ENCODE measurements at places on chromosomes 7 and 10.
A peak's percentile ranks its signal among the peaks of the same experiment; 100 is the strongest.

GRCh38 chr10:71899665-71900412 is 48.8 kb upstream of the PSAP start:
- no peak overlapping the region for H3K27ac ChIP-seq
- no peak overlapping the region for H3K4me3 ChIP-seq
- no peaks in the 10 kb centered on the region for H3K4me1 ChIP-seq
- H3K27me3 ChIP-seq, result peaks cover 2% of the 10 kb centered on the region
- peaks cover 2% of the 10 kb centered on the region for H3K36me3 ChIP-seq

- peaks cover 2% of the 10 kb centered on the region for H3K4me1 ChIP-seq
- H3K4me3 ChIP-seq, result peak overlapping the region; percentile 76
- no peaks in the 10 kb centered on the region for H3K36me3 ChIP-seq
- DNase-seq, result peak; percentile 49
- no peak overlapping the region for H3K27ac ChIP-seq
Measured at GRCh38 chr10:117217196-117217761, 20.0 kb downstream of the KCNK18 start.

- H3K36me3 ChIP-seq, result peaks cover 37% of the 10 kb centered on the region
- H3K27me3 ChIP-seq, result no peaks in the 10 kb centered on the region
- H3K27ac ChIP-seq, result peak overlapping the region; percentile 69
- DNase-seq, result no peak
- peaks cover 44% of the 10 kb centered on the region for H3K4me1 ChIP-seq
Measured at GRCh38 chr10:61992059-61992460, 90.6 kb downstream of the ARID5B start.

DNA sequence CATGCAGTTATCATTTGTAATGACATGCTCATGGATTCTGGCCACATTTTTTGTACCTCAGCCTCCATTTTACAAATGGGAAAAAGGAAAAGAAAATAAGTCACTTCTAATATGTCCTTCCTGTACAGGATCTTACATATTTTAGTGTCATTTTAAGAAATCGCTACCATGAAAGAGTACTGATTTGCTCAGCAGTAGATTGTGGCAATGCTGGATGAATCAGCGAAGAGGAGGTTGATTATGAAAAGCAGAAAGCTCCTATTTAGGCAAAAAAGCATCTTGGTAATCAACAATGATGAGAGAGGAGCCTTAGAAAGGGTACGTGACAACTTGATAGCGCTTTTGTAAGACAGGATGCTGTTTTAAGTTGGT is 522.9 kb downstream of the PARD3 start:
- no peak overlapping the region for H3K27ac ChIP-seq
- H3K27me3 ChIP-seq, result peaks cover 2% of the 10 kb centered on the region
- no peak overlapping the region for H3K4me3 ChIP-seq
- no peaks in the 10 kb centered on the region for H3K4me1 ChIP-seq
- DNase-seq, result no peak
- H3K36me3 ChIP-seq, result no peaks in the 10 kb centered on the region

DNA sequence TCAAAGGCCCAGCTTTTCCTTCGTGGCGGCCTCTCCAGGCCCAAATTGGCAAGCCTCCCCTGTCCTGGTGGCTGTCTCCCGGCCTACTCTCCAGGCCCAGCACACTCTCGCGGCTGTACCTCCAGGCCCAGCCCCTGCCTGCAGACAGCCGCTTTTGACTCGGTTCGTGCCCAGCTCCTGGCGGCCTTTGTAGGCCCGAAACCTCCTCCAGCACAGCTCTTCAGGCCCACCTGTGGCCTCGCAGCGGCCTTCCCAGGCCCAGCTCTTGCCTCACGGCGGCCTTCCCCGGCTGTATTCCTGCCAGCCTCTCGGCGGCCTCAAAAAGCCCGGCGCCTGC is 18.2 kb upstream of the TMEM248 start:
- H3K36me3 ChIP-seq, result no peaks in the 10 kb centered on the region
- no peak overlapping the region for H3K27ac ChIP-seq
- H3K4me3 ChIP-seq, result no peak overlapping the region
- no peak for DNase-seq
- no peaks in the 10 kb centered on the region for H3K4me1 ChIP-seq
- no peaks in the 10 kb centered on the region for H3K27me3 ChIP-seq

GRCh38 chr10:112821663-112822062 is 128.4 kb upstream of the TCF7L2 start:
- H3K27ac ChIP-seq, result no peak overlapping the region
- H3K4me3 ChIP-seq, result no peak overlapping the region
- H3K4me1 ChIP-seq, result no peaks in the 10 kb centered on the region

DNA sequence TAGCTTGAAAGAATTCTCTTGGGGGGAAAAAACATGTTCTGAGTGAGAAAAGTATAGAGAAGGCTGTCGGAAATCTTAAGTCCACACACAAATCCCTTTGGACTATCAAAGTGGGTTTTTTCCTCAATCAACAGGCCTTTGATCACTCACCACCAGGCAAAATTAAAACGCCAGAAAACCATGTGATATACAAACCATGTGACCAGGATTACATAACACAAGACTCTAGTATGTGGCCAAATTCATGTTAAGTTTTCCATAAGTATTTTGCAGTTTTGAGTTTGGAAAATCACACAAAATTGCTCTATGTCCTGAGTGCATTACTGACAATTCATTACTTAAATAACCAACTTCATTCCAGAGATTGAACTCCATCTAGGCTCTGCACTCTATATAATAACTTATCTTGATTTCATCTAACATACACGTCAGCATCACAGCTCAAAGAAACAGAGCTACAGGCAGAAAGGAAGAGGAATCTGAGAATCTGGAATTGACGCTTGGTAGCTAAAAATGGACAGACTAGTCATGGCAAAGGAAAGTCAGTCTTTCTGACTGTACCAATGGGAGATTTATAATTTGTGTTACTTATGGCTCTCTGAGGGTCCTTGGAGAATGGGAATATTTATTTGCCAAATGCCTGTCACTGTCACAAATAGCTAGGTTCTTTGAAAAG is 383.5 kb downstream of the SFMBT2 start:
- H3K4me1 ChIP-seq, result peaks cover 18% of the 10 kb centered on the region
- no peak overlapping the region for H3K27ac ChIP-seq
- no peak overlapping the region for H3K4me3 ChIP-seq
- no peaks in the 10 kb centered on the region for H3K27me3 ChIP-seq
- peaks cover 7% of the 10 kb centered on the region for H3K36me3 ChIP-seq
- no peak for DNase-seq

DNA sequence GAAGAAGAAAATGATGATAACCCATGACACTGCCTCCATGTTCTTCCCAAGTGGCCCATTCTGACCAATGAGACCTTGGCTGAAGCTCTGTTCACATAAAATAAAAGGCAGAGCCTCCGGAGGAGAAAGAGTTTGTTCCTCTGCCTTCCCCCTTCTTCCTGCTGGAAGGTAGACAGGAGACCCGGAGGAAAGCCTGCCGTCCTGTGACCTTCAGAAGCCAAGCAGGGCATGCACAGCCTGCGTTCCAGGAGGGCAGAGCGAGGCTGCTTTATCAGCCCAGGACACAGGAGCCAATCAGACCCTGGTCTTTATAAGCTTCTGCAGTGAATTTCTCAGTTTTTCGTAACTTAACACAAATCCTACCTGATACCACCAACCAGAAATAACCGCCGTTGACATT is 8.6 kb upstream of the GRID1 start:
- peaks cover 28% of the 10 kb centered on the region for H3K27me3 ChIP-seq
- H3K36me3 ChIP-seq, result no peaks in the 10 kb centered on the region
- no peak overlapping the region for H3K4me3 ChIP-seq
- no peak for DNase-seq
- H3K4me1 ChIP-seq, result peaks cover 1% of the 10 kb centered on the region

DNA sequence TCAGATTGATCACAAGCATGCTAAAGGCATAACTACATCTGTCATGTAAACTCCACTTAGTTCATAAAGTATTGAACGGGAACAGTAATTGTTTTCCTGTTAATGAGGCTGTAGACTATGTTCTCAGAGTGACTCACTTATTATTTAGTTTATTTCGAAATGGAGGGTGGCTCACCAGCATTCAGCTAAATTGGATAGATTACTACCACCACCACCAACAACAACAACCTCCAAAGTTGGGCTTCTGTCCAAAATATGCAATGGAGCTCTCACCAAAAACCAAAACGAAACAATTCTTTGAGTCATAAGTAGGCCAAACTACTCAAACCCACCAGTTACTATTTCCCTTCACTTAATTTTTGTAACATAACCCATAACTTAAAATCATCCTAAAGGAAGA is 127.9 kb upstream of the NRBF2 start:
- no peaks in the 10 kb centered on the region for H3K4me1 ChIP-seq
- peaks cover 12% of the 10 kb centered on the region for H3K27me3 ChIP-seq
- H3K36me3 ChIP-seq, result no peaks in the 10 kb centered on the region
- no peak for DNase-seq

- no peaks in the 10 kb centered on the region for H3K36me3 ChIP-seq
- no peak for DNase-seq
- no peaks in the 10 kb centered on the region for H3K4me1 ChIP-seq
- no peaks in the 10 kb centered on the region for H3K27me3 ChIP-seq
Measured at GRCh38 chr7:8418629-8419245, 14.7 kb upstream of the NXPH1 start.

GRCh38 chr7:106203473-106203872 is 81.3 kb downstream of the NAMPT start:
- H3K27ac ChIP-seq, result no peak overlapping the region
- H3K36me3 ChIP-seq, result no peaks in the 10 kb centered on the region
- no peak for DNase-seq
- no peak overlapping the region for H3K4me3 ChIP-seq
- peaks cover 2% of the 10 kb centered on the region for H3K4me1 ChIP-seq

DNA sequence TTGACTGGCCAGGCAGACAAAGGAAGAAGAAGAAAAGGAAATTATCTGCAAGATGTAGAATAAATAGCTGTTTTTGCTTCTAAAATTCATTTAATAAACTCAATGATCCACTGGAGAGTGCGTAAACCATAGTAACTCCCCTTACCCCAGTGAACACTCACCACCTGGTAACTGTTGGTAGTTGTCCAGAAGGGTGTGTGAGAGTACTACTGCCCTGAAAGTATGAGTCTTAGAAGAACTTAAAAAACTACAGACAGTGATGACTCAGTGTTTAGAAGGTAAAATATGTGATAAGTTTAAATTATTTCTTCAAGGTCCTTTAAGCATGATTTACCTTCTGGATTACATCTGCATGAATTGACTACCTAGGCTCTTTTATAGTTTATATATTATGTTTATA is 53.0 kb upstream of the SEMA3A start:
- no peaks in the 10 kb centered on the region for H3K27me3 ChIP-seq
- no peak for DNase-seq
- H3K27ac ChIP-seq, result no peak overlapping the region

All from activated naive CD8-positive, alpha-beta T cell treated with anti-CD3 and anti-CD28 coated beads, Interleukin-2, amount 10 ng/mL, durations not matched to agents 7 days and 5 days (primary cell).